ENCODE measurements at places on chromosomes 12 and 14. TPM values are rescaled to one million over a fixed set of nuclear protein-coding genes. Genes with fewer than 3 reads are reported as not detected.

The SLC5A8 gene
- 0.42 TPM for total RNA-seq

DNA sequence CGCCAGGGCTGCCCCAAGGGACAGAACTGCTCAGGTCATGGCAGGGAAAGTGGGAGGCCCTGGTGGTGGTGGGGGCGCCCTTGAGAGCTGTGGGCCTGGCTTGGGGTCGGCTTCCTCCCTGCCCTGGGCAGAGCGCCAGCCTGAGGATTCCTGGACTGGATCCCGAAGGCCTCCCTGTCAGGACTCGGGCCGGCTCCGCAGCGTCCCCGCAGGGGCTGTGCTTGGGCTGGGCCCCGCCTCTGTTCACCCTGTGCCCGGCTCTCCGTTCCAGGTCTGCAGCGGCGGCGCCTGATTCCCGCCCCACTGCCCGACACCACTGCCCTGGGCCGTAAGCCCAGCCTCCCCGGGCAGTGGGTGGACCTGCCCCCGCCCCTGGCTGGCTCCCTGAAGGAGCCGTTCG, 39.9 kb downstream of the KIF26A start:
- DNase-seq: no peak

DNA sequence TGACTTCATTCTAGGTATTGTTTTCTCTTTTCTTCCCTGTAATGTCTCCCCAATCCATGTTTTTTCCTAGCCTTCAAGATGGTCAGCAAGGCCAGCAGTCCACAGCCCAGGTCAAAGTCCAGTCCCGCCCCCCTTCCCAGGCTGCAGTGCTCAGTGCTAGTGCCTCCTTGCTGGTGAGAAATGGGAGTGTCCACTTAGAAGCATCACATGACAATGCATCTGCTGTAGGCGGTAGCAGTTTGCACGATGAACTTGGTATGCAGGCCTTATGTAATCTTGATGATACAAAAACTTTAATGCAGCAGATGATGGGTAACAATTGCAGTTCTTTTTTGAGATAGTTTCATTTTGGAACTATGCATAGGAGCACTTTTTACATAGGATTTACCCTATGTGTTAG, 88.4 kb downstream of the PCNX1 start:
- no peak for DNase-seq

The SNX6 gene
- 171 TPM for total RNA-seq

GRCh38 chr14:36626151-36626550, 35.5 kb upstream of the PAX9 start:
- DNase-seq: no peak

DNA sequence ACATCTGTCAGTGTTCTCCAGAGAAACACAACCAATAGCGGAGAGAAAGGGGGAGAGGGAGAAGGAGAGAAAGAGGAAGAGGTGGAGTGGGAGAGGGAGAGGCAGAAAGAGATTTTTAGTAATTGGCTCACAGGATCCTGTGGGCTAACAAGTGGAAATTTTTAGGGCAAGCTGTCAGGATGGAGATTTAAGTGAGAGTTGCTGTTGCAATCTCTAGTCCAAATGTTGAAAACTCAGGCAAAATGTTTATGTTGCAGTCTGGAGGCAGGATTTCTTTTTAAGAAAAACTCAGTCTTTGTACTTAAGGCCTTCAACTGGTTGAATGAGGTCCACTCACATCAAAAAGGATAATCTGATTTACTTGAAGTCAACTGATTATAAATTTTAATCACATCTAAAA, 12.5 kb upstream of the GLIPR1L2 start:
- no peak for DNase-seq

DNA sequence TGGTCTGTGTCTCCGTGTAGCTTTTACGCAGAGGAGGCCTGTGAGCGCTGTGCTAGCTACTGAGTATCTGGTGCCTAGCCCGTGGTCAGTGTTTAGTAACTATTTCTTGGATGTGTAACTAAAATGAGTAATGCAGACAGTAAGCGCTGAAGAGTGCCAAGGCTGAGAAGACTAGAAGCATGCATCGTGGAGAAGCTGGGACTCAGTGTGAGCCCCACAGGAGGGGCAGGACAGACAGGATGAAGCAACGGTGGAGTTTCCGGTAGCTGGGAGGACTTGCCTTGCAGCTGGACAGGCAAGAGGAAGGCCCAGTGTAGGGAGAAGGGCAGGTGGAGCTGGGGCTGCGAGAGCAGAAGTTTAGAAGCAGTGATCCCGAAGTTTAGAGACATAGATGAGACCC, 233.4 kb upstream of the FKBP4 start:
- DNase-seq: no peak

DNA sequence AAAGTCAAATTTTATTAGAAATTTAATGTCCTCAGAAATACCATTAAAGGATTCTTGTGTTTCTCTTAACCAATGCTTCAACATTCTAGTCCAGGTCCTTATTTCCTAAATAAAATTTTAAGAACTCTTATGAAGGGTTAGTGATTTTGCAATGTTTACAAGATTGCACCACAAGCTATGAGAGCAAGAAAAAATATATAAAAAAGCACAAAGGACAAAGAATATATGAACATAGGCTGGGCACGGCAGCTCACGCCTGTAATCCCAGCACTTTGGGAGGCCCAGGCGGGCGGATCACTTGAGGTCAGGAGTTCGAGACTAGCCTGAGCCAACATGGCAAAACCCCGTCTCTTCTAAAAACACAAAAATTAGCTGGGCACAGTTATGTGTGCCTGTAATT, 7.7 kb downstream of the RACGAP1 start:
- no peak for DNase-seq

- DNase-seq: no peak
Measured at GRCh38 chr14:98580131-98580678, 691.8 kb downstream of the BCL11B start.

The RNASE1 gene
- 139 TPM for total RNA-seq
